ENCODE measurements at places on chromosomes 7 and 10.

- no peak for DNase-seq
These were observed 30.3 kb downstream of the HACD1 start for GRCh38 chr10:17586821-17587234.

DNA sequence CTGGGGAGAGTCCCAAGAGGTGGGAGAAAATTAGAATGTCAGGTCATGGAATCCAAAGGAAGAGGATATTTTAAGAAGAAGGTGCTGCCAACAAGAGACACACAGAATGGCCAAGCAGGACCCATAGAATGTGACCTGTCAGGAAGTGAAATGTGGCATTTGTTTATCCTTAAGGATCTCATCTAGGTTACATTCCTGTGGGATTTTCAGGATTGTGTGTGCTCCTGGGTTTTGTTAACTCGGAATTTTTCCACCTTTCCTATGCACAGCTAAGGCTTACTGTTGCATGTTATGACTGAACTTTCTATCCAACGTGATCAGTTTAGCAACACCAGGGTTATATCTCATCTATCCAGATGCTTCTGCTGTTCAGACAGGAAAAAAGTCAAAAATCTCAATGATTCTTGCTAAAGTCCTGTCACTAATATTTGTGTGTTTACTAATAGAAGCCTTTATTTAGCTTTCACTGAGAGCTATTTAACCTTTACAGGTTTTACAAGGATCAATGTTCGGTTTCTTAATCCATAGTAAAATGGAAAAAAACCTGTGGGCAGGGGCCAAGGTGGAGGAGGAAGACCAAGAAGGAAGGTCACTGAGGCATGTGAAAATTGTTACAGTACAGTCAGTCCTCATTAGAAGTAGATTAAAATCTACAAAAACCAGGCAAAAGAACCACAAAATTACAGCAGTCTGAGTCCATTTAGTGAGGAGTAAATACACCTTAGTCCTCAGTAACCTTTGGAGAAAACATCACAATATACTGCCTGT lies 437.8 kb upstream of the NPVF start:
- no peak for DNase-seq

- DNase-seq = no peak
These were observed 15.4 kb downstream of the PTPRN2 start for GRCh38 chr7:158572000-158572828.

- no peak for DNase-seq
These were observed 12.6 kb downstream of the HPS1 start for GRCh38 chr10:98433881-98434732.

- no peak for DNase-seq
These were observed 207.3 kb downstream of the LRMDA start for GRCh38 chr10:75638752-75639151.

DNA sequence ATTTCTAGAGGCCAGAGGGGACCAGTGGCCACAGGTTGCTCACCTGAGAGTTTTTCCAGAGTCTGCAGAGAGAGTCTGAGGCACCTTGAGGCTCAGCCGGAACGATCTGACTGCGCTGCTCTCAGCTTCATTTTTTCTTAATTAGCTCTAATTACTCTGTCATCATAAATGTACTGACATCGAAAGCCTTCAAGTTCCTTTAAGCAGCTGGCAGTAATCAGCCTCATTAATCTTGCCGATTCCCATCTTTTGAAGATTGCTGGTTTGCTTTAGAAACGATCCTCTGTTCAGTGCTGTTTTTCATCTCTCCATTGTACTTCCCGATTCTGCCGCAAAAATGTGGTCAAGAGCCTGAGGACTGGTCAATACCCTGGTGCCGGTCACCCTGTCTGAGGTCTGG lies 454.7 kb downstream of the TYW1 start:
- no peak for DNase-seq

DNA sequence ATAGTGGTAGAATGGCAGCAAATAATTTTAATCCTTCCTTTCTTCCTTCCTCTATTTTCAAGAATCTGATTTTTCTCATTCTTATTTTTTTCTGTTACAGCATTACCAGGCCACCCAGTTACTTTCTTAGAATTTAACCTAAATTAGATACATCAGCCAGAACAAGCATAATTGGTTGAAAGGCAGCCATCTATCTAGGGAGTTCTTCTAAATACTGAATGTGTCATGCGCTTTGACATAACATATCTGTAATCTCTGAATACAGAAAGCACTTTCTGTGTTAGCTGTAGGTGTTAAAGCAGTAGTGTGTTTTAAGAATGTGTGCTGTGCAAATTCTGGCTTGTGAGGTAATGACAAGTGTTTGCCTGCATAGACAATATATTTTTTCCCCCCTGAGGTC lies 97.3 kb downstream of the BTRC start:
- no peak for DNase-seq

GRCh38 chr10:22381262-22381661 lies 36.0 kb downstream of the SPAG6 start:
- no peak for DNase-seq

DNA sequence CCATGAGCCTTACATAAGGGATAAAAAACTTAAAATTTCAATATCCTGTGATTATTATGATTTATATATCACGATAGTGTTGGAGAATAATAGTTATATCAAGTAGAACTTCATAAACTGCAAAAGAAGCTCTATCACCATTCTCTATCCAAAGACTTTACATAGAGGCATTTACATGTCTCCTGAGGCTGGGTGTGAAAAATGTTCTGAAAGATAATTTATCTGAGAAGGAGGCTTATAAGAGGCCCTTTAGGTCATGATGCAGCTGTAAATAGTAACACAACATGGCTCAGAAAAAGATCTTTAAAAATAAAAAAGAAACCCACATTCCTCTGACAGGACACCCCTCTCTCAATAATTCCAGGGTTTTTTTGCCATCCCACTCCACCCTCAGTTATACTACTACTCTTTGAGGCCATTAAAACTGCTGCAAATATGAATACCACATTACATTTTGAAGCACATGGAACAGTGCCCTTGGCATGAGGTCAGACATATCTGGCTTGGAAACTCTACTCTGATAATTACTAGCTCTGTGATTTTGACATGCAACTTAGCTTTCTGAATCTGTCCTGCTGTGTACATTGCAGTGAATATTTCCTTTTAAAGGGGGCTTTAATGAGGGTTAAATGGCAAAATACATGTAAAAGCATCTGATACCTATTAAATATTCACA lies 55.5 kb downstream of the SLC16A12 start:
- DNase-seq = no peak

GRCh38 chr10:69911613-69912528 lies 110.2 kb downstream of the COL13A1 start:
- no peak for DNase-seq

DNA sequence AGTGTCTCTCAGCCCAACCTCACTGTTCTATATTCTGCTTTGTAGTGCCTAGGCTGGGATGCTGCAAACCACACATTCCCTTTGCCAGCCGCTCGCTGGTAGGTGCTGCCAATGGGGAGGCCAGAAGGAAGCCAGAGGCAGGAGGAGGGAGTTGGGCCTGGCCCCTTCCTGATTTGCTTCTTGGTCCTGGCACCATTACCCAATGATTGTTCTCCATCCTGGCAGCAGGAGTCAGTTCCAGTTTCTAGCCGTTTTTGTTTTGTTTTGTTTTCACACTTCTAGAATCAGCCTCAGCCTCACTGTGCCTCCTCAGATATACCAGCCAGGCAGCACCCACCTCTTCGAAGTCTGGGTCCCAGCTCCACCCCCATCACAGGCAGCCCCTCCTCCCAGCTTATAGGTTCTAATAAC lies 27.4 kb upstream of the LOXL4 start:
- no peak for DNase-seq

- no peak for DNase-seq
These were observed 45.2 kb downstream of the ELFN1 start for GRCh38 chr7:1715331-1715625.

- no peak for DNase-seq
These were observed 55.9 kb downstream of the STK31 start for GRCh38 chr7:23765943-23766342.

- DNase-seq = no peak
These were observed 38.6 kb upstream of the SH2D4B start for GRCh38 chr10:80498833-80499741.

- DNase-seq = peak; percentile 31
These were observed 12.8 kb downstream of the MEIG1 start for GRCh38 chr10:14971867-14972448.

GRCh38 chr10:129345763-129346162 lies 121.3 kb upstream of the MGMT start:
- DNase-seq = no peak

DNA sequence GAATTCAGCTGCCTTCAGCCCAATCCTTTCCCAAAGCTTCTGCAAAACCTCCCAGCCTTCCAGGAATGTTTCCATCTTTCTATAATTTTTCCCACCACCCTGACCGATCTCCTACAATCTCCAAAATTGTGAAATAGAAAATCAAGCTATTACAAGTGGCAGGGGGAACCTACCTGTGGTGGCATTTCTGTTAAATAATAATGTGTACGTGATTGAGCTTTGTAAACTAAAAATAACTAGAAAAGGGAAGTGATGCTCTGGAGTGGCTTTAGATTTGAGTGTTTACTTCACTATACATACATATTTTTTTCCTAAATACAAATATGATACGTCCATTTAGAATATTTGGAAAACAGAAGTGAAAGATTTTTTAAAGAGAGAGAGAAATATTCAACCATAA lies 593.6 kb downstream of the GRM8 start:
- DNase-seq = no peak

DNA sequence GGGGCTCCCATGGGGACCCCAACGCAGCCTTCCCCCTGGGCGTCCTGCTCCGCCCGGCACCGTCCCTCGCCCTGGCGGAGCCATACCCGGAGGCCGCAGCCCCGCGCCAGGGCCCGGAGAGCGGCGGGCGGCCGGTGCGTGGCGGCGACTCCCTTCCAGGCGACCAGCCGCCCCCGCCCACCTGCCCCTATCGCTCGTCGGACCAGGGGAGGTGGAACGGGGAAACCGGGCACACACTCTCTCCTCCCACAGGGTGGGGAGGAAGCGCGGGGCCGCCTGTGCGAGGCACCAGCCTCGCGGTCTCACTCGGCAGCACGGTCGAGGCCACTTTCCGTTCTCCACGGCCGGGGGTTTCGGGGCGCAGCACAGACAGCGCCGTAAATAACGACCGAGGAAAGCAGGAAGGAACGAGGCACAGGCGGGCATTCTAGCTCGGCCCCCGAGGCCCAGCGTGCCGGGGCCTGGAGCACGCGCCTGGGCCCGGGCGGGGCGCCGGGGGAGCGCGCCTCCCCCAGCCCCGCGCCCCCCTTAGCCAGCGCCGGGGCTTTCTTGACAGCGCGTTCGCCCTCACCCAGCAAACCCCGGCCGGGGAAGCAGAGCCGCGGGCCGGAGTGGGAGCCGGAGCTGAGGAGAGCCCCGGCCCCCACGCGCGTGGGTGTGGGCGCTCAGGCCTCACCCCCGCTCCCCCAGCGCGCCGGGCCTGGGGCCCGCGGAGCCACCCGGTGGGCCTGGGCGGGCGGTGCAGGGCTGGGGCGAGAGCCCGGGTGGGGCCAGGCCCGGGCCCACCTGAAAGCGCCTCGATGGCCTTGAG lies 936 bp downstream of the IGF2BP3 start:
- DNase-seq = no peak
